Nephron progenitor cell (in vitro differentiated cells): ENCODE measurements at places on chromosomes 13 and 19.
A peak's percentile ranks its signal among the peaks of the same experiment; 100 is the strongest.

DNA sequence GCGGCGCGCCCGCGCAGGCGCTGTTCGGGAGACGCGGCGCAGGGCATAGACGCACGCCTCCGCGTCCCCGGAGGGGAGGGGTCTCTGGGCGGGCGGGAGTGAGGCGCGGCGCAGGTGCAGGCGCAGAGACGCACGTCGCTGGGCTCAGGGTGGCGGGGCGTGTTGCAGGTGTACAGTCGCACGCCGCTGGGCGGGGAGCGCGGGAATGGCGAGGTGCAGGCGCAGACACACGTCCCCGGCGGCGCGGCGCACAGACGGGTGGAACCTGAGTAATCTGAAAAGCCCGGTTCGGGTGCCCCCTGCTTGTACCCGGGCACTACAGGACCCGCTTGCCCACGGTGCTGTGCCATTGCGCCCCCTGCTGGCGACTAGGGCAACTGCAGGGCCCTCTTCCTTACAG lies 44.7 kb downstream of the PLPP2 start:
- DNase-seq: no peak

DNA sequence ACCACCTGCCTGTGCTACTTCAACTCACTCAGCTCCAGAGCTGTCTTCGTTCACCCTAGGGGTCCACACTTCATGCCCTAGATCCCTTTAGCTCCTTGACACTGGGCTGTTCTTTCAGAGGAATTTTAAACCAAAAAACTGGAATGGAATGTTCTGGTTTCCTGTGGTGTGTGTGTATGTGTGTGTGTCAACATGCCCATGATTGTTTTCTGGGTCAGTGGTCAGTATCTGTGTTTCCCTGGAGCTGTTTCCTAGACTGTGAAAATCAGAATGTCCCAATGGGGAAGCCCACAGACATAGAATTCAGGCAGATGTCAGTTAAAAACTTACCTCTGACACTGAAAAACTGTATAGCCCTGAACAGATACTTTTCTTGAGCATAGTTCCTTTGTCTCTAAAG lies 1.3 kb downstream of the PMIS2 start:
- DNase-seq: no peak

DNA sequence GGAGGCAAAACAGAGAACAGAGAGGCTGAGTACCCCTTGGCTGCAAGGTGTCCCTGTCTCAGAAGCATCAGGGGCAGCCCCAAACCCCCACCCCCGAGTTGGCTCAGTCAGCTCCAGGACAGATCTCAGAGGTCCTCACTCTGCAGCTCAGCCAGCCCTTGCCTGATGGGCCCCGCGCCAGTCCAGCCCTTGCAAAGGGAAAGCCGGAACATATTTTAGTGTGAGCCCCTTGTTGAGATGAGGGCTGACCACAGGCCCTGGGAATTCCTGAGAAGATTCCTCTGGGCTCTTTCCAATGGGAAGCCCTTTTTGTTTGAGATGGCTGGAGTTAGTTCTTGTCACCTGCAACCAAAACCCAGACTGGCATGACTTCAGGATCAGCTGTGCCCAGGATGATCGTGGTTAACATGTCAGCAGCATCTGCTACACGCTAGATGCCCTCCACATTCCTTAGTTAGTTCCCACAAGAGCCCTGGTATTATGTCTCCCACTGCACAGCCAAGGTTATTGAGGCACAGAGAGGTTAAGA lies 33.9 kb upstream of the CCNE1 start:
- DNase-seq: no peak

- no peak for DNase-seq
Measured at GRCh38 chr19:30854661-30855060, 482.5 kb downstream of the ZNF536 start.

DNA sequence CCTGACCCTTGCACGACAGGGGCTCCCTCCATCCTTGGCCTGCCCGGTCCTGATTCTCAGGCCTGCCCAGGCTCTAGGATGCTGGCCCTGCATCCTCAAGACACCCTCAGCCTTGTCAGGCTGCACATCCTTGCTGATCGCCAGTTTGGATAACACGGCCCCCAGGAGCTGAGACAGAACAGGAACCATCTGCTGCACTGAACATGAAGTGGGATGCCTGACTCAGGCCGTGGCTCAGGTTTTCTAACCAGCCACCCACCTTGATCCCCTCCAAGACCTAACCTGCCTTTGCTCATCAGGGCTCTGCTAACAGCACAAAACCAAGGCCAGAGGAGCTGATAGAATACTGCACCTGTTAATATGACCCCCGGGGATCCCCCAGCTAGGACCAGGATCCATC lies 56.0 kb downstream of the EPS15L1 start:
- no peak for DNase-seq

DNA sequence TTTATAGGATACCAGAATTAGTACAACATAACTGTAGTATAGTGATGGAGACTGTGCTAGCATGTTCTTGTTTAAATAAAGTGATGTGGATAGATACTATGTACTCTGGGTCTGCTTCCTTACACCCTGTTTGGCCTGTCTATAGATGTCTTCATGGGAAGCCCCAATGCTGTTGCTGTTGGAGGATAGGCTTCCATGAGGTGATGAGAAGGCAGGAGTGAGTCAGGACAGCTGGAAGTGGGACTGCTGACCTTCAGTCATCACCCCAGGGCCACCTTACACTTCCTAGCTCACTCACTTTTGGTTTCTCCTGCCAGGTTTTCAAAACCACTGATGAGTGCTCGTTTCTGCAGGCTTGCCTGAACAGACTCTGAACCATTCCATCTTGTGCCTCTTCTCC lies 4.2 kb downstream of the KCTD4 start:
- DNase-seq: no peak

GRCh38 chr13:64962404-64962803 lies 2267.7 kb downstream of the PCDH9 start:
- DNase-seq: no peak

DNA sequence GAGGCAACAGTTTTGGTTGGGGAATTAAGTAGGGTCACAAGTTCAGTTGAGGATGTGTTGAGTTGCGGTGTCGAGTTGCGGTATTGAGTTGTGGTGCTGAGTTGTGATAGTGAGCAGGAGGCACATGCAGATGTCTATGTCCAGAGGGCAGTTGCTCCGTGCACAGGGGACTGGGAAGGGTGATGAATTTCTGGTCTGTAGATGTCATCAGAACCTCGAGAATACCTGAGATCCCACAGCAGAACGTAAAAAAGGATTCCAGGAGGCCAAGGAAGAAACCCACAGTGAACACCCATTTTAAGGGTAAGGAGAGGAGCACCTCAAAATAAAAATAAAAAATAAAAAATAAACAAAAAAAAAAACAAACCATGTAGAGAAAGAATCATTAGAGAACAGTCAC lies 354.4 kb upstream of the ARGLU1 start:
- no peak for DNase-seq

DNA sequence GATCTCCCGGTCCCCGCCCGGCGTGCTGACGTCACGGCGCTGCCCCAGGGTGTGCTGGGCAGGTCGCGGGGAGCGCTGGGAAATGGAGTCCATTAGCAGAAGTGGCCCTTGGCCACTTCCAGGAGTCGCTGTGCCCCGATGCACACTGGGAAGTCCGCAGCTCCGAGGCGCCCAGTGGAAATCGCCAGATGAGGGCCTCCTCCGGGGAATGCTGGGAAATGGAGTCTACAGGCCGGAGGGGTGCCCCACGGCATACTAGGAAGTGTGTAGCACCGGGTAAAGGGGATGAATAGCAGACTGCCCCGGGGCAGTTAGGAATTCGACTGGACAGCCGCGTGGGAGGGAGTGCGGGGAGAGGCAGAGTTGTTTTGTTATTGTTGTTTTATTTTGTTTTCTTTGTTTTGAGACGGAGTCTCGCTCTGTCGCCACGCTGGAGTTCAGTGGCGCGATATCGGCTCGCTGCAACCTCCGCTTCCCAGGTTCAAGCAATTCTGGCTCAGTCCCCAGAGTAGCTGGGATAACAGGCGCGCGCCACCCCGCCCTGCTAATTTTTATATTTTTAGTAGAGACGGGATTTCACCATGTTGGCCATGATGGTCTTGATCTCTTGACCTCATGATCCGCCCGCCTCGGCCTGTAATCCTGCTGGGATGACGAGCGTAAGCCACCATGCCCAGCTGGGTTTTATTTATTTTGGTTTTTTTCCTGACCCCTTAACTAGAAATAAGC lies 390 bp upstream of the PPP1R12C start:
- peak; percentile 96 for DNase-seq

- peak; percentile 70 for DNase-seq
Measured at GRCh38 chr19:48752496-48753365, at the start of gene FUT1. FUT1 (minus strand) TSS chr19:48752641; CDS start chr19:48751281, 1,360 bp downstream.

DNA sequence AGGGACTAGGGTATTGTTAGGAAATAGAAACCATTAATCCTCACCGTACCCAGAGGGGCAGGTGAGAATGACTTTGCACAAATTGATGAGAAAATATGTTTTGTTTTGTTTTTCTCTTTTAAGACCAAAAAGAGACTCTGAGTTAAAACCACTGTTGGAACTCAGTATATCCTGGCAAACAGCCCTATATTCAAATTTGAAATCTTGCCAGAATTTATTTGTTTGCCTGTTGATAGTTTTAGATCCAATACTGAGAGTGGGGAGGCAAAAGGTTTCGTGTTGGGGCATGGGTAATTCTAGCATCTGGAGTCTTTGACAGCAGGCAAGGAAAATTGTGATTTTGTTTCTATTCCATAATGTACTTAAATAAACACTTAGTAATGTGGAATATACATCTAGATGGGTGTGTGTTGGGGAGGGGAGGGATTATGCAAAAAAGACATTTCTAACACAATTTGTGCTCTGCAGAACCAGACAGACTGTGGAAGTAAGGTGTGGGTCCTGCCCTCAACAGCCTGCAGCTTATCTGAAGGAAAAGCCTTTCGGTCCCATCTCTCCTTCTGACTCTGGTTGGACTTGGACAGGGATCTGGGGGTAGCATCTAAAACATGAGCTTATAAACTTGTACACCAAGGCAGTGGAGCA lies 190.7 kb downstream of the OXGR1 start:
- DNase-seq: no peak

GRCh38 chr13:96089749-96090239 lies at the start of gene HS6ST3:
HS6ST3 (plus strand) TSS chr13:96090107.
- DNase-seq: peak; percentile 65

- DNase-seq: peak; percentile 57
Measured at GRCh38 chr19:48190288-48190884, 19.9 kb downstream of the ZSWIM9 start.

- no peak for DNase-seq
Measured at GRCh38 chr19:32649751-32650150, 25.2 kb downstream of the ANKRD27 start.

- DNase-seq: no peak
Measured at GRCh38 chr13:76286178-76286577, 600.0 kb downstream of the KCTD12 start.

DNA sequence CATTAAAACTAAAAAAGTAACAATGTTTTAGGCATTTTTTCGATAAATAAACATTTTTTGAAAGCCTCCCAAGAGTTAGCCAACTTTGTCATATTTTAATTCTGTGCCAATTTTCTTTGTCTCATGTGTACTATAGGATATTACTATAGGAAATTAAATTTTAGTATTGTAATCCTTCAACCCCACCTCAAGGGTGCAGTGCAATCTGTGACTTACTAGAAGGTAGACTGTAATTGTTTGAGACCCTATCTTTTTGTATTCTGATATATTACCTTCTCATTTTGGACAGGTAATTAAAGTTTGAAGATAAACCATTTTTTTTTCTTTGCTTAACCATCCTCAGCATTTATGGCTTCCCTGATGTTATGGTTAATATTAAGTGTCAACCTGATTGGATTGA lies 457.8 kb downstream of the PCDH20 start:
- DNase-seq: no peak
